ENCODE measurements at places on chromosomes 11 and 22.

- no peak for DNase-seq
These were observed 89.8 kb downstream of the MN1 start for GRCh38 chr22:27711756-27712155.

DNA sequence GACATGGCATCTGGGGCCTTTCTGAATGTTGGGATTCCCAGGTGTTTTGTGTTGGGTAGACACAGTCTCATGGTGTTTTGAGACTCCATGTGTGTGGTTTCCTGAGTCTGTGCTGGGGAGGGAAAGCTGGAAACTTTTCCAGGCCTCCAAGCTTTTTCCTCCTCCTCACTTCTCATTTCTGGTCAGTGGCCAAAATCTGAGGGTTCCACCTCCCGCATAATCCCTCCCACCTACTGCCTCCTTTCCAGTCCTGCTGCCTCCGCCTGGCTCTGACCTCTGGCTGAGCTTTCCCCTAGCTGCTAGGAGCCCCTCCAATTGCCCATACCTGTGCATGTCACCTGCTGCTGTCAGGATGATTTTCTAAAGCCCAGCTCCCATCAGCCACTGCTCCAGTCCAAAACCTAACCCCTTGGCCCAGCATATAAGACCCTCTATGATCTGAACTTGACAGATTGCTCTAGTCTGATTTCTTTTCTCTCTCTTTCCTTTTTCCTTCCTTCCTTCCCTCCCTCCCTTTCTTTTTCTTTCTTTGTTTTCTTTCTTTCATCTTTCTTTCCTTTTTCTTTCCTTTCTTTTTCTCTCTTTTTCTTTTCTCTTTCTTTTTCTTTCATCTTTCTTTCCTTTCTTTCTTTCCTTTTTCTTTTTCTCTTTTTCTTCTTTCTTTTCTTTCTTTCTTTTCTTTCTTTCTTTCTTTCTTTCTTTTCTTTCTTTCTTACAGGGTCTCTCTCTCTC lies 51.4 kb upstream of the NECTIN1 start:
- DNase-seq = no peak

DNA sequence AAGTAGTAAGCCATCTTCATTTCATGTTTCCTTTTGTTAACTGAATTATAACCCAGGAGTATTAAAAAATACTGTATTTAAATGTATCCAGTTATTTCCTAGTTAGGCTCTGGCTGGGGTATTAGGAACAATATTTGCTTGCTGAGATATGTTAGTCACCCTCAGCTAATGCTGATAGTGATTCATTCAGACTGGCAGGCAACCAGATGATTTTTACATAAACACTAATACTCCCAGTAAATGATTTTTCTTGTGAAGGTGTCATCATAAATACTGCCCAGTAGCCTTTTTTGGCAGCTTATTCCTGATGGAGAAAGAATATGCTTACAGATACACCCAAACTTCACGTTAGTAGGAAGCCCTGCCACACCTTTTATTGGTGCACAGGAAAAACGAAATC lies 8.1 kb downstream of the YWHAH start:
- DNase-seq = peak; percentile 66

DNA sequence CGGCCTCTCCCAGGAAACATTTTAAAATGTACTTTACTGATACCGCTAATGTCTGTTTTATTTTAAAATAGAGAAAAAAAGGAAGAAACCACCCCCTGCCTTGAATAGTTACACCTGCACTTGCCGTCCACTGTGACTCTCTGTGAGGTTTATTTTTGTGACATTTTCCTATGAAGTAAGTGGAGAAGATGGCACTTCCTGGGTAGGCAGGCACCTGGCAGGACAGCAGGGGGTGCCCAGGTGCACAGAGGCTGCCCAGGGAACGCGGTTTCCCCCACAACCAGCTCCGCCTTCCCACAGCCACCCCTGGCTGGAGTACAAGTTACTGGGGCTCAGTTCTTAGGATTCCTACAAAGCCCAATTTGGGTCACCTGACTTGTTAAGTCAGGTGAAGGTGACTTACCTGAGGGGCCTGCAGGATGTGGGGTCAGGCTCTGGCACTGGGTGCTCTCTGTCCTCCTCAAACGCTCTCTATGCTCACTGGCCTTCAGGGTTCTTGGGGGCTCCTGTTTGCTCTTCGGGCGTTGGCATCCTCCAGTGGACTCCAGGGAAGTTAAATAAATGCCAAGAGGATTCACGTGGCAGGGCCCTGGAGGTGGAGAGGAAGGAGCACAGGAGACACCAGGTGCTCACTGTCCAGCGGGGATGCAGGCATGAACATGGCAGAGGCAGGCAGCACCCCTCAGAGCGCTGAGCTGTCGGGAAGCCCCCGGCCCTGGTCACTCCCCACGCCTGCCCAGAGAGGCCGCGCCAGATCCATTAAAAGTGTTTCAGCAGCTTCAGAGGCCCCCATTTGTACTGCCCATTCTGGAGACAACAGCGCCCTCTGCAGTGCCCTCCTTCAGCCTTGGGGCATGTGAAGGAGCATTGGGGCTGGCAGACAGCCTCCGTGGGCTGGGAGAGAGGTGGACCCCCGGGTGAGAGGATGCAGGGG lies 1021.2 kb downstream of the TBC1D22A start:
- DNase-seq = no peak

DNA sequence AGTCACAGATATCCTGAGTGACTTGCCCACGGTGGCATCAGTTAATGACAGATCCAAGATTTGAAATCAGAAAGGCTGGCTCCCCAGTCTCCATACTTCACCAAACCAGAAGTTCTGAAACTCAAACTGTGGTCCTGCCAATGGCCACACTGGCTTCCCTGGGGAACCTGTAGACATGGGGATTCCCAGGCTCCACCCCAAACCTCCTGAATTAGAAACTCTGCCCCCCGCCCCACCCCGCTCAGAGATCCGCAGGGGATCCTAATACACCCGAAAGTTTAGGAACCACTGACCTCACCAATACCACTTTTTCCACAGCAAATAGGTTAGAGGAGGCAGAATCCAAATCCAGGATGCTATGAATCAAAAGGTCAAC lies 15.3 kb downstream of the RTN4RL2 start:
- no peak for DNase-seq

DNA sequence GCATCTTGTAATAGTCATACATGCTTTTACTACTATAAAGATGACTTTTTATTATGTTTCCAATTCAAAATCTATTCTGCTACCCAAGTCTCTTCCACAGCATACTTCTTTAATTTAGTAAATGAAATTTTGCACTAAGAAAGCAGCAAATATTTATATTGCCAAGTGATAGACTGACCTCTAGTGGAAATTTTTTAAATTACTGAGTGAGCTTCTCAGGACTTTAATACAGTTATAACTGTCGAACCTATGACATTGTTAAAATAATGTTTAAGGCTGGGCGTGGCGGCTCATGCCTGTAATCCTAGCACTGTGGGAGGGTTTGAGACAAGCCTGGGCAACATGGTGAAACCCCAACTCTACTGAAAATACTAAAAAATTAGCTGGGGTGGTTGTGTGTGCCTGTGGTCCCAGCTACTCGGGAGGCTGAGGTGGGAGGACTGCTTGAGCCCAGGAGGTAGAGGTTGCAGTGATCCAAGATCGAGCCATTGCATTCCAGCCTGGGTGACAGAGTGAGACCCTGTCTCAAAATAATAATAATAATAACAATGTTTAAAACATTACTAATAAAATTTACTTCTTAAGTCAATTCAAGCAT lies 27.3 kb downstream of the STK33 start:
- peak; percentile 27 for DNase-seq

DNA sequence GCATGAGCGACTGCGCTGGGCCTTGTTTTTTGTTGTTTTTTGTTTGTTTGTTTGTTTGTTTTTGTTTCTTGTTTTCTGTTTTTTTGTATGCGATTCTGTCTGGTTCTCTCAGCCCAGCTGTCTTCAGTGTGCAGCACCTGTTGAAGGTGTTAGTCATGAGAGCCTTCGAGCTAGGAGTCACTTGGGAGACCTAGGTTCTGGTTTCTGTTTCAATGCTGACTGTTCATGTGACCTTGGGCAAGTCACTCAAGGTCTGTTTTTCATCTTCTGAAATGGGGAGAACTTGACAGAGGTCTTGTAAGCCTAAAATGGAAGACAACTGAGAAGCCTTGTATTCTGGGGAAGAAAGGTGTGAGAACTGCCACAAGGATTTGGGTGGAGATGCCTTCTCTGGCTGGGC lies 1.8 kb downstream of the DCPS start:
- DNase-seq = no peak

DNA sequence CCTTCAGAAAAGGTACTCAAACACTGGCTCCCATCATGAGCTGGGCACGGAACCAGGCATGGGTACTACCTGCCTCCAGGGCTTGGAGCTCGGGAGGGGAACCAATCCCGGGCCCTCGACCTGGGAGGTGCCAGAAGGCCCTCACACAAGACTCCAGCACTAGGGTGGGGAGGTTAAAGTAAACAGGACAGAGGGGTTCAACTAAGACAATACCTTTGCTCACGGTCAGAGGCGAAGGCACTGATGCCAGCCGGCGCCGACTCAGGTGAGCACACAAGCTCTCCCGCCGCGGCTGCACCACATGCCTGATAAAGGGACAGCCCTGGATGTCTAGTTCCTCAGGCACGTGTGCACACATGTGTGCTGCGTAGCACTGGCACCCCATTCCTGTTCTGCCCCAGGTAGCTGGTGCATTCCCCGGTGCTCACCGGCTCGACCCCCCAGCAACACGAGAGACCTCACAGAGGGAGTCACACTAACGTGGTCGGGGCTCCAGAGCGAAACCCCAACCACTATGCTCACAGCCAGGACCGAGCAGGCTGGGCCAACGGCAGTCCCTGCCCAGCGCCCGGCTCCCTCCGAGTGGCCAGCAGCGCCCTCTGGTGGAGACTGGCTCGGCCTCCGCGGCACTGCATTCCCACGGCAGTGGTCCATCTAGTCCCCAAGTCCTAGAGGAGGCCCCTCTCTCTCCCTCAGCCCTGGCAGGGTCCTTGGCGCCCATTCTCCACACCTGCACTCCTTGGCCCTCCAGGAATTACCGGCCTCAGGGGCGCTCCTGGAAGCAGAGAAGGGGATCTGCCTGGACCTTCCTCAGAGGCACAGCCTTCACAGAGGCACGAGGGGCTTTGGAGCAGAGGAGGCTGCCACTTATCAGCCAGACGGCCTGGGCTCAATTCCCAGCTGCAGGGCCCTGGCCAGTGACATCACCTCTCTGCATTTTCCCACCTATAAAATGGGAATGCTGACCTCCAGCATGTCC lies 28.8 kb upstream of the MOB2 start:
- DNase-seq = no peak

DNA sequence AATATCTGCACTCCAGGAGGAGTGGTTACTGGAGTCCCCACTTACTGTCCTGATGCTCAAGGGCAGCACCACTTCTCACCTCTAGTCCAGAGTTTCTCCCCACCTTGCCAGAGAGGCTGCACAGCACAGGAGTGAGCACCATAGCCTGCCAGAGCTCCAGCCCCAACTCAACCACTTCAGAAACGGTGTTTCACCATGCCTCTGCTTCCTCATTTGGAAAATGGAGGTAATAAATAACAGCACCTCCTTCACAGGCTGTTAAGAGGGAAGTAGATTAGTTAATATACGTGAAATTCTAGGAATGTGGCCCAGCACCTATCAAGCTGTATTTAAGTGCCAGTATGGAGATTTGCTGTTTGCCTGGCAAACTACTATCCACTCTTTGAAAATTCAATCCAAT lies 63.0 kb downstream of the GALNT18 start:
- DNase-seq = no peak

GRCh38 chr22:42560381-42560780 lies 6.6 kb downstream of the SERHL2 start:
- DNase-seq = no peak

- no peak for DNase-seq
These were observed 103.4 kb downstream of the PHF21B start for GRCh38 chr22:44906248-44906936.

DNA sequence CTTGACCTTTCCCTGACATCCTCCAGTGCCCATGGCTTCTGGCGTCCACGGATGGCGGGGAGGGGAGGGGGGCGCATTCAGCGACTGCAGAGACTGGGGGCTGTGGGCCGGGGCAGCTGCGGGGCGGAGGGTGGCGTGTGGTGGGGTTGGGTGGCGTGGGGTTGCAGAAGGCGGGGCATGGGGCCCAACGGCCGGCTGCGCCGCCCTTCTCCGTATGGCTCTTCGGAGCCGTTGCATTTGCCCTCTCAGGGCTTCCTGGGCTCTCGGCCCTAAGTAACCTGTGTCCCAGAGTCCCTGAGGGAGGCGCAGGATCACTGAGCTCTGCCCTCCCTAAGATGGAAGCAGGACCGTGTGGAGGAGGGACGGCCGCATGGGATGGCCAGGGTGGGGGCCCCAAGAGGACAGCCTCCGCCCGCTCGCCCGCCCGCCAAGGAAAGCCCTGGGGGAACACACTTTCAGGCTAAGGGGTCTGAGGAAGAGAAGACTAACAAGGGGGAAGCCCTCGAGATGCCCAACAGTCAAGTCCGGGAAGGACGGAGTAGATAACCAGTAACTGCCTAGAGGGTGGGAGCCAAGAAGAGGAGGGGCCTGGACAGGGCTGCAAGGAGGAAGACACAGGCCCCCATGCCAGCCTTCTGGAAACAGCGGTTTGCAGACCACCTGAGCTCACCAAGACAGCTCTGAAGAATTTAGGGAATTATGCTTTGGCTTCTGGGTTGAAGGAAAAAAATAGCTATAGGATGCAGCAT lies 9.2 kb upstream of the AIFM3 start:
- DNase-seq = no peak

GRCh38 chr11:64771861-64772260 lies 6.5 kb downstream of the SF1 start:
- no peak for DNase-seq

GRCh38 chr22:46539169-46539568 lies 1.7 kb upstream of the CELSR1 start:
- DNase-seq = no peak

GRCh38 chr11:61891331-61892084 lies at the start of gene FADS3:
Gene FADS3, minus strand, starts transcription at chr11:61891545. Its CDS starts 164 bp downstream, at chr11:61891381.
- peak; percentile 24 for DNase-seq

DNA sequence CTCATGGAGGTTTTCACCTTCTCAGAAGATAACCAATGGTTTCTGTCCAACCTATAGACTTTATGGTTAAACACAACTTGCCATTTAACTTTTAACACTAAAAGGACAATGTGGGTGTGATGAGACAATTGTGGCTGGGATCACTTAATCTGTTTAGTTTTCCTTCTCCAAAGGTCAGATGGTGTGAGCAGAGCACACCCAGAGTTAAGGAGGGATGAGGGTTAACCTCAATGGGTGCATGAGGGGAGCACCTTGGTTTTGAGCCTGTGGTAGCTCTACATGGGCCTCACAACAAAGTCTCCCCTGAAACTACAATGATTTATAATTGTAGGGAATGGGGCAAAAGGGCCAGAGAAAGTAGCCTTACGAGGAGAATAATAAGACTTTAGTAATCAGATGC lies 28.9 kb upstream of the CHRM4 start:
- DNase-seq = no peak

Measured in fibroblast of skin of left quadriceps (primary cell).